ENCODE measurements at places on chromosomes 1 and 21.

- peak; percentile 27 for DNase-seq
- no peaks in the 10 kb centered on the region for H3K36me3 ChIP-seq
- peak overlapping the region; percentile 12 for H3K4me3 ChIP-seq
- no peak overlapping the region for H3K27ac ChIP-seq
- H3K27me3 ChIP-seq: no peaks in the 10 kb centered on the region
Measured at GRCh38 chr1:80218112-80218511, 1211.6 kb upstream of the ADGRL4 start.

DNA sequence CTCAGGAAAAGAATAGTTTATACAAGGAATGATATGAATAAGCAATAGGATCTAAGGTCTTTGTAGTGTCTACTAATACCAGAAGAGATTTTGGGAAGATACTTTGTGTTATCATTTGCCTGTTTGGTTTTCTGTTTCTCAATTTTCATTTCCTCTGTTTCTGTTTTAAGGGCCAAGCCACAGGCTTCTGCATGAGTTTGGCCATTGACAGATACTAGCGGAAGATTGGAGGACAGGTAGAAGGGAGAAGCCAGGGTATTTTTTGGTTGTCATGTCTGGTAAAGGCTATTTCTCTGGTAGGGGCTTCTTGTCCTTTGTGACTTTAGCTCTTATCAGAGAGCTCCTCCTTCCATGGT lies 51.4 kb downstream of the HS2ST1 start:
- no peaks in the 10 kb centered on the region for H3K4me1 ChIP-seq
- no peaks in the 10 kb centered on the region for H3K27me3 ChIP-seq
- no peaks in the 10 kb centered on the region for H3K36me3 ChIP-seq
- DNase-seq: no peak

GRCh38 chr1:159925719-159926078 lies 392 bp upstream of the TAGLN2 start:
- no peaks in the 10 kb centered on the region for H3K27me3 ChIP-seq
- H3K36me3 ChIP-seq: peaks cover 2% of the 10 kb centered on the region
- H3K4me1 ChIP-seq: 0 out of 2 replicates have a peak, but pooled peaks cover 18% of the 10 kb centered on the region
- H3K27ac ChIP-seq: peak overlapping the region; percentile 60
- peak overlapping the region; percentile 91 for H3K4me3 ChIP-seq

DNA sequence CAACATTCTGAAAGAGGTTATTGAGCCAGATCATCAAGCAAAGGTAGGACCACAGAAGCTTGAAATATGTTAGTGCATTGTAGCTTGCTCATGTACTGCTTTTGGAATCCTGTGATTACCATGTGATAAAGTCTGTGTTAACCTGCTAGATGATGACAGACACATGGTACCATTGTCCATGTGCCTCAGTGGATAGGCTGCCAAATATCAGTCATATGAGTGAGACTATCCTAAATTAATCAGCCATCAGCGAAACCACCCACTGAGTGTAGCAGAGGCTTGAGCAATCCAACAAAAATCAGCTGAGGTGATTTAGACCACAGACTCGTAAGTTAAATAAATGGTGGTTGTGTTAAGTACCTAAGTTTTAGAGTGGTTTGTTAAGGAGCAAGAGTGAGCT lies 32.7 kb upstream of the CRB1 start:
- H3K27me3 ChIP-seq: no peaks in the 10 kb centered on the region
- no peaks in the 10 kb centered on the region for H3K4me1 ChIP-seq
- H3K36me3 ChIP-seq: no peaks in the 10 kb centered on the region
- DNase-seq: no peak
